ENCODE measurements at places on chromosomes 16 and 17.

- no peak for DNase-seq
- no peaks in the 10 kb centered on the region for H3K4me1 ChIP-seq
- H3K27ac ChIP-seq: no peak overlapping the region
Measured at GRCh38 chr16:65336160-65336559, 214.3 kb upstream of the CDH11 start.

DNA sequence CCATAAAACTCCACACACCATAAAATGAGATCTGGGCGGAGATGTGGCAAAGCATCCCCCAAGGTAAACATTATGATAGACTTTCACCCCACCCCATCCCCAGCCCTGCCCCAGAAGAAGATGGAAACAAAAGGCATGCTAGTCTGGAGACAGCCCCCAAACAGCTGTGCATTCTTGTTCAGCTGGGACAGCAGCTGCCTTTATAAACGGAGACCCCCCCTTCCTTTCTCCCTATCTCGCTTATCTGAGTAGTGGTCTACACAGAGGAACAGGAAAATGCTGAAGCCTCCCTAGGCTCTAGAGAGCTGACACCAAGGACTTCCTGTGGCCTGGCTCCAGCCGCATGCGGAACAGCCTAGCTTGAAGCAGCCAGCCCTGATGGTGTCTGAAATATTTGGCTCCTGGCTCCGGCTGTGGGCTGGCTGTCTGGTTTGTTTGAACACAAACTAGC is 190.3 kb upstream of the ANKFN1 start:
- no peak overlapping the region for H3K4me3 ChIP-seq
- H3K27ac ChIP-seq: no peak overlapping the region
- H3K4me1 ChIP-seq: no peaks in the 10 kb centered on the region
- DNase-seq: no peak
- H3K36me3 ChIP-seq: no peaks in the 10 kb centered on the region

GRCh38 chr17:10776381-10776780 is 27.5 kb downstream of the TMEM238L start:
- H3K27me3 ChIP-seq: no peaks in the 10 kb centered on the region
- no peak overlapping the region for H3K4me3 ChIP-seq
- H3K36me3 ChIP-seq: no peaks in the 10 kb centered on the region

DNA sequence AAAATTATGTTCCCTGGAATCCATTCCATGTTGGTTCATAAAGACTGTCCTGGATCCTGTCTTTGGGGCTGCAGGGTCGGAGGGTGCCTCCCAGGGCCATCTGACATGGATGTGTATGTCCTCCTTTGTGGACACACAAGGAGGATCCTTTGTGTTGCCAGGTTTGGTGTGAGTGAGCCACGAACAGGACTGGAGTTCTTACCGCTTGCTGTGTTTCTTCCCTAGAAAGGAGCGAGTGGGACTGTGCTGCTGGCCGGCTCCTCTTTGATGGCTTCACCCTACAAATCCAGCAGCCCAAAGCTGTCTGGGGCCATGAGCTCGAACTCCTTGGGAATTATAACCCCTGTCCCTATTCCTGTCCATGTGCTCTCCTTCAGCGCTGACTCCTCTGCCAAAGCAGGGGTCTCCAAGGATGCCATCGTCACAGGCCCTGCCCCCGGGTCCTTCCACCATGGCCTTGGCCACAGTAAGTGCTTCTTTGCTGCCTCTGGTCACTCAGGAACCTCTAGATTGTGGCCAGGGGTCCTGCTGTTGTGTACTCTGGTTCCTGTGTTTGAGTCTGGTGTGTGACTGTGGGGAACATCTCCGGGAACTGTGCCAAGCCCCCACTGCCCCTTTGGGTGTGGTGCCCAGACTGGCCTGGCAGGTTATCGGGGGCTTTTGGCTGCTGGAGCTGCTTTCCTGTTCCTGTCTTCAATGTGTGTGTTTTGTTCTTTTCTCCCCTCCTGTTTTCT is 29.5 kb downstream of the UBN1 start:
- no peak overlapping the region for H3K27ac ChIP-seq
- peaks cover 81% of the 10 kb centered on the region for H3K36me3 ChIP-seq
- no peak for DNase-seq
- no peak overlapping the region for H3K4me3 ChIP-seq
- peaks cover 2% of the 10 kb centered on the region for H3K4me1 ChIP-seq

- H3K4me3 ChIP-seq: no peak overlapping the region
- DNase-seq: no peak
- H3K27ac ChIP-seq: no peak overlapping the region
- no peaks in the 10 kb centered on the region for H3K36me3 ChIP-seq
- no peaks in the 10 kb centered on the region for H3K4me1 ChIP-seq
Measured at GRCh38 chr17:67401598-67402504, 24.8 kb downstream of the PITPNC1 start.

DNA sequence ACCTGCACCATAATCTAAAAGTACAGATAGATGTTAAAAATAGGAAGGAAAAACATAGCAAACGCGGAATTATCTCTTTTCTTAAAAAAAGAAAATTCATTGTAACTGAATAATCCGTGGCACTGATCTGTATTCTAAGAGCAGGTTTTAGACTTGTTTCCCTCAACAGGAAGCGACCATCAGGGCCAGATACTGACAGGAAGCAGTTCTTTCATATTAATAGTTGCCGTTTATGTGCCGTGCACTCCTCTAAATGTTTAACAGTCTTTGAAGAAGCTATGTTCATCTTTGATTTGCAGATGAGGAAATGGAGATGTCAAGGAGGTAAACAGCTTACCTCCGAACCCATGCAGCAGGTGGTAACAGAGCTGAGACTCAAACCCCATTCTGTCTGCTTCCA is 23.6 kb downstream of the DYNLRB2 start:
- no peak overlapping the region for H3K4me3 ChIP-seq
- no peak overlapping the region for H3K27ac ChIP-seq
- no peak for DNase-seq
- peaks cover 27% of the 10 kb centered on the region for H3K27me3 ChIP-seq
- no peaks in the 10 kb centered on the region for H3K36me3 ChIP-seq

- DNase-seq: no peak
- H3K27me3 ChIP-seq: no peaks in the 10 kb centered on the region
- H3K4me3 ChIP-seq: no peak overlapping the region
- peaks cover 54% of the 10 kb centered on the region for H3K36me3 ChIP-seq
- no peak overlapping the region for H3K27ac ChIP-seq
Measured at GRCh38 chr17:45289301-45290268, 27.2 kb downstream of the MAP3K14 start.

DNA sequence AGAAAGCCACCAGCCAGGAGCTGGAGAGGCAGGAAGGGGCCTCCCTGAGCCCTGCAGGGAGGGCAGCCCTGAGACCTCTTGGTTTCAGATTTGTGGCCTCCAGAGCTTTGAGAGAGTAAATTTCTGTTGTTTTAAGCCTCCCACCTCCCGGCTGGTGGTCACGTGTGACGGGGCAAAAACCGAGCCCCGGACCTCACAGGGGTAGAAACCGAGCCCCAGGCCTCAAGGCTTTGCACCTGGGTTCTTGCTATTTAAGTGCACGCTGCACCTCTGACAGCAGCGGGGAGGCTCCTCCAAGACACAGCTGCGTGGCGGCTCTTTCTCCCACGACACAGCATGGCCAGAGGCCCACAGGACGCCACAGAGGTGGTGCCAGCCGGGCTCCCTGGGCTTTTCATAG is 17.4 kb upstream of the ZC3H18 start:
- no peaks in the 10 kb centered on the region for H3K36me3 ChIP-seq
- no peak for DNase-seq
- H3K4me3 ChIP-seq: no peak overlapping the region
- H3K27me3 ChIP-seq: peaks cover 62% of the 10 kb centered on the region
- no peak overlapping the region for H3K27ac ChIP-seq

GRCh38 chr17:34076743-34077631 is 178.1 kb upstream of the CCL2 start:
- H3K4me1 ChIP-seq: no peaks in the 10 kb centered on the region
- no peak for DNase-seq
- no peak overlapping the region for H3K4me3 ChIP-seq
- peaks cover 27% of the 10 kb centered on the region for H3K27me3 ChIP-seq

DNA sequence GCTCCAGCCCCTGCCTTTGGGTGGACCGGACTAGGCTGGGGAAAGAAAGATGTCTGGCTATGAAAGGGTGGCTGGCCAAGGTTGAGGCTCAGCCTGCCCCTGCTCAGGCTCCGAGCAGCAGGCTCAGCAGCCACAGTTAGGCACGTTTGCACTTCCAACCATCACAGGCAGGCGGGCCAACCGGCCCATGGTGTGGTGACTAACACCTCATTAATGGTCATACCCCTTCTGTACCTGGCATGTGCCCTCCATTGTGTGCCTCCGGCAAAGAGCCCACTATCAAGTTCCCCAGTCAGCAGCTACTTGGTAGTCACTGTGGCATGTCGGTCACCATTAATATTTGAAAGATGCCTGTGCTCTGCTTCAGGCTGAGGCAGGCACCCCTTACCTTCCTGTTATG is 6.7 kb downstream of the TBC1D24 start:
- H3K27me3 ChIP-seq: no peaks in the 10 kb centered on the region
- H3K27ac ChIP-seq: no peak overlapping the region
- H3K36me3 ChIP-seq: peaks cover 14% of the 10 kb centered on the region
- no peak for DNase-seq

DNA sequence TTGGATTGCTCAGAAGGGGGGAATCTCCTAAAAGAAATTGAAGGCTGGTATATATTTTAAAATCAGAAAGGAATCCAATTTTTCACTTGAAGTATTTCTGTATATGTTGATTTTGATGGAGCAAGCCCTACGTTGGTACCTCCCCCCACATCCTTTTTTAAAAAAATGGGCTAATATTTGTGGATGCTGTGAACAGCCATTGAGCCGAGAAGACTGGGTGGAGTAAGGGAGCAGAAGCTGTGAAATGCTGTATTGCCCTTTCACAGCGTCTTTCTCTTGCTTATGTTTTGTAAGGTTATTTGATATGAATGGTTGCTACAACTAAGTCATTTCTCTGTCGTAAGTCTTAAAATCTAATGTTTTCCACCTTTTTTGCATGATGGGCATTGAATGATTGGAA is 2.3 kb downstream of the PAFAH1B1 start:
- no peaks in the 10 kb centered on the region for H3K36me3 ChIP-seq
- DNase-seq: no peak
- no peaks in the 10 kb centered on the region for H3K27me3 ChIP-seq
- peaks cover 3% of the 10 kb centered on the region for H3K4me1 ChIP-seq

GRCh38 chr16:29708917-29709600 is 30.1 kb downstream of the QPRT start:
- H3K4me1 ChIP-seq: peaks cover 8% of the 10 kb centered on the region
- H3K27ac ChIP-seq: no peak overlapping the region
- no peak overlapping the region for H3K4me3 ChIP-seq
- H3K36me3 ChIP-seq: no peaks in the 10 kb centered on the region

DNA sequence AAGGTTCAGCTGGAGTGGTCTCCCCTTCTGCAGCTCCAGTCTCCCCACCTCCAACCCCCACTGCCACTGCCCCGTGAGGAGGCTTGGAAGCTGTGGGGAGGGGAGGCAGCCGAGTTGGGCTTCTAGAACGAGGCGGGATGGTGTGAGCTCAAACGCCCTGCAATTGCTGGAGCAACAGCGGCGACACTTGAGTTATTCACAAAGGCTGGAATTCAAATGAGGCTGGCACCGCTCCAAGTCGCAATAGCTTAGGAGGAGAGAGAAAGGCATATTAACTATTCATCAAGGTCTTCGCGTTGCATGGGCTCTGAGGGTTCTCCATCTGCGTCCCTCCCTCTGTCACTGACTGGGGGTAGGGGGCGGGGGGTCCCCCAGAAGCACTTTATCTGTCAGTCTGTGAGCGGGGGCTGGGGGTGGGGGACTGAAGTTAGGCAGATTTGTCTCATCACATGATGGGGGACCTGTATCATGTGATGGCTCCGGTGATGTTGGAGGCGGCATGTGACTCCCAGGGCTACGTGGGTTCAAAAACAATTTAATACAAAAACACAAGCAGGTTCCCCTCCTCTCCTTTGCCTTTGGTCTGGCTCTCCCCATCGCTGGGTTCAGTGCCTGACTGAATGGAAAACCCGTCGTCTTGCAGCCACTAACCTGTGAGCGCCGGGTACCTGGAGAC is 70.5 kb downstream of the RBBP6 start:
- no peak overlapping the region for H3K27ac ChIP-seq
- peak overlapping the region; percentile 20 for H3K4me3 ChIP-seq
- DNase-seq: peak; percentile 73
- peaks cover 18% of the 10 kb centered on the region for H3K27me3 ChIP-seq

DNA sequence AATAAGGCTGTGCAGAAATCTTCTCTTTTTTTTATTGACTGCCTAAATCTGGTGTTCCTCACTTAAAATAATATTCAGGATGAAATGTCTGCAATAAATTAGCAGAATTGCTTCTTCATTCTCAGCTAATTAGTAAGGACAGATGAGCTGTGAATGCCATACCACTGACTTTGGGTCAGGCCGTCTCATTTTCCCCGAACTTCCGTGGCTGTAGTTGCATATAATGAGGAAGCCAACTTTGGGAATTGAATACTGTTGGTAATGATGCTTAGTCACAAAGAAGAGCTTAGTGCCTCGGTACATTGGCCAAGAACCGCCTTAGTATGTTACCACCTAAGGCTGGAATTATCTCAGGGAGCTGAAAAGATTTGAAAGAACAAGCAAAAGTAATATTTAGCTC is 47.6 kb downstream of the NUP93 start:
- DNase-seq: no peak
- no peaks in the 10 kb centered on the region for H3K36me3 ChIP-seq
- H3K4me3 ChIP-seq: no peak overlapping the region
- H3K4me1 ChIP-seq: no peaks in the 10 kb centered on the region
- H3K27ac ChIP-seq: no peak overlapping the region

GRCh38 chr17:43665084-43665936 is 3.6 kb upstream of the MEOX1 start:
- H3K27me3 ChIP-seq: peaks cover 49% of the 10 kb centered on the region
- H3K36me3 ChIP-seq: no peaks in the 10 kb centered on the region
- DNase-seq: no peak
- H3K4me1 ChIP-seq: peaks cover 34% of the 10 kb centered on the region

GRCh38 chr17:83036193-83036592 is 43.2 kb upstream of the METRNL start:
- H3K36me3 ChIP-seq: peaks cover 45% of the 10 kb centered on the region
- DNase-seq: no peak
- H3K4me3 ChIP-seq: no peak overlapping the region
- no peaks in the 10 kb centered on the region for H3K4me1 ChIP-seq
- H3K27ac ChIP-seq: no peak overlapping the region
- no peaks in the 10 kb centered on the region for H3K27me3 ChIP-seq

DNA sequence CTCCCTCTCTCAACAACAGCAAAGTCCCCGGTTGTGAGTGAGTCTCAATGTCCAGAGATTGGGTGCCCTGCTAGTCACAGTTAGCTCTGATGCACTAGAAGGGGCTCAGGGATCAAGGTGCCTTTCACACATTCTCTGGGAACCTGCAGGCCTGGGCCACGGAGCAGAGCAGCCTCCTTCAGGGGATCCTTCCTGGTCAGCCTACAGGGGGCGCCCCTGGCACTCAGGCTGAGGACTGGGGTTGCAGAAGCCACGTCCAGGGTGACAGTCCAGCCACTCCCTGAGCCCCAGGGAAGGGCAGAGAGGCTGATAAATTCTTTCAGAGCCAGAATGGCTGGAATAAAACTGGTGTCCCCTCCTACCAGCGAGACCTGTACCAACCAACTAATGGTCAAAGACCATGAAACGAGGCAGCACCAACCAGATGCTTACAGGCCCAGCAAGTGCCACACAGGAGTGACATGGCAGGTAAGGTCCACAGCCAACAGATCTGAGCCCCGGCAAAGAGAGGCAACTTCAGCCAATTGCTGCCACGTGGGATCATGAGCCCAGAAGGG is 43.5 kb downstream of the ST3GAL2 start:
- peaks cover 15% of the 10 kb centered on the region for H3K4me1 ChIP-seq
- peaks cover 34% of the 10 kb centered on the region for H3K36me3 ChIP-seq
- H3K4me3 ChIP-seq: no peak overlapping the region
- peak; percentile 41 for DNase-seq
- no peaks in the 10 kb centered on the region for H3K27me3 ChIP-seq

Data from mesenchymal stem cell (in vitro differentiated cells and primary cell).